GM04504 (cell line): ENCODE measurements at places on chromosomes 2 and 18.

- DNase-seq, result no peak
Measured at GRCh38 chr2:106812383-106812782, 73.6 kb downstream of the ST6GAL2 start.

DNA sequence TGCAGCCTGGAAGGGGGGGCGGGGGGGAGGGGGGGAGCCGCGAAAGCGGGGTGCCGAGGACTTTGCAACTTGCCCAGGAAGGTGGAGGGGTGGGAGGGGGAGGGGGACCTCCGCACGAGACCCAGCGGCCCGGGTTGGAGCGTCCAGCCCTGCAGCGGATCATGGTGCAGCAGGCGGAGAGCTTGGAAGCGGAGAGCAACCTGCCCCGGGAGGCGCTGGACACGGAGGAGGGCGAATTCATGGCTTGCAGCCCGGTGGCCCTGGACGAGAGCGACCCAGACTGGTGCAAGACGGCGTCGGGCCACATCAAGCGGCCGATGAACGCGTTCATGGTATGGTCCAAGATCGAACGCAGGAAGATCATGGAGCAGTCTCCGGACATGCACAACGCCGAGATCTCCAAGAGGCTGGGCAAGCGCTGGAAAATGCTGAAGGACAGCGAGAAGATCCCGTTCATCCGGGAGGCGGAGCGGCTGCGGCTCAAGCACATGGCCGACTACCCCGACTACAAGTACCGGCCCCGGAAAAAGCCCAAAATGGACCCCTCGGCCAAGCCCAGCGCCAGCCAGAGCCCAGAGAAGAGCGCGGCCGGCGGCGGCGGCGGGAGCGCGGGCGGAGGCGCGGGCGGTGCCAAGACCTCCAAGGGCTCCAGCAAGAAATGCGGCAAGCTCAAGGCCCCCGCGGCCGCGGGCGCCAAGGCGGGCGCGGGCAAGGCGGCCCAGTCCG is 540 bp downstream of the SOX11 start:
- no peak for DNase-seq

DNA sequence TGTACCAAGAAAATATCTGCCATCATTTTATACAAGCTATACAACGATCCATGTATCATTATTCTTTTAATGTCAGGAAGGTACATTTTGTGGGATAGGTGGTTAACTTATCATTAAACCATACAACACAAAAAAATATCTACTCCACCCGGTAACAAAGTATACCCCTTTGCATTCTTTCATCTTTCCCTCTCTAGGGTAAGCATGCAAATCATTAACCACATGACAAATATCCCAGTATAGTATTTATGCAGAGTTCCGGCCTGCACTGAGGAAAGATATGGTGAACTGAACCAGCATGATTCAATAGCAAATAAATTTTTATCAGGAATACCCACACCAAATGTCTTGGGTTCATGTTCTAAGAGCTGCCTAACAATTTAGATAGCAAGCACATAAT is 22.5 kb upstream of the SULT1C2 start:
- no peak for DNase-seq

DNA sequence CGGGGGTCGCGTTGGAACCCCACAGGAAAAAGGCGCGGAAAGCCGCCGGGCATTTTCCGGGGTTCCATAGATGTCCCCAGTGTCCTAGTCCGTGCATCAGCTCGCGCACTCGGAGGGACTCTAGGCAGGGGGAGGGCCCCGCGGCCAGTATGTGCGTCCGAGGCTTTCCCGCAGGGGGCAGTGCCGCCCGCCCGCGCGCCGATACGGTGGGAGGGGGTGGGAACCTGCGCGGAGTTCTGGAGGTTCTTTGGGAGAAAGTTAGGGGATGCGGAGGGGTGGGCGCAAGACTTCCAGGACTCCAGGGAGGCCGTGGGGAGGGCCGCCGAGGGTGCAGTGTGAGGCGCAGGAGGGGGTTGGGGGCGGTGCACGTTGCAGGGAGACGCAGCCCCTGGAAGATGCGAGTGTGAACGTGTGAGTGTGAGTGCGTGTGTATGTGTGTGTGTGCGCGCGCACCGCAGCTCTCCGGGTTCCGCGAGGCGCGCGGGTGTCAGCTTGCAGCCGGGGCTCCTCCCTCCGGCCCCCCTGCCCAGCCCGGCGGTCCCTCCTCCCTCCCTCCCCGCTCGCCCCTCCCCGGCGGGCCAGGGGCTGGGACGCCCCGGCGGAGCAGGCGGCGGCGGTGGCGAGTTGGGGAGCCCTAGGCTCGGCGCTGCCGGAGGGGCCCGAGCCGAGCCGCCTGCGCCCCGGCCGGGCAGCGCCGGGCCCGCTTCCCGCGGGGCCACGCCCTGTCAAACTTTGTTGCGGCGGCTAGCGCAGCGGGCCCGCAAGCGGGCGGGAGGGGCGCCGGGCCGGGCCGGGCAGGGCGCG is at the start of gene TCF7L1:
Gene TCF7L1 (plus strand): TSS at position 559 of the 804 bp plus-strand sequence. CDS start 293 bp downstream, outside the sequence.
- DNase-seq, result peak; percentile 71

DNA sequence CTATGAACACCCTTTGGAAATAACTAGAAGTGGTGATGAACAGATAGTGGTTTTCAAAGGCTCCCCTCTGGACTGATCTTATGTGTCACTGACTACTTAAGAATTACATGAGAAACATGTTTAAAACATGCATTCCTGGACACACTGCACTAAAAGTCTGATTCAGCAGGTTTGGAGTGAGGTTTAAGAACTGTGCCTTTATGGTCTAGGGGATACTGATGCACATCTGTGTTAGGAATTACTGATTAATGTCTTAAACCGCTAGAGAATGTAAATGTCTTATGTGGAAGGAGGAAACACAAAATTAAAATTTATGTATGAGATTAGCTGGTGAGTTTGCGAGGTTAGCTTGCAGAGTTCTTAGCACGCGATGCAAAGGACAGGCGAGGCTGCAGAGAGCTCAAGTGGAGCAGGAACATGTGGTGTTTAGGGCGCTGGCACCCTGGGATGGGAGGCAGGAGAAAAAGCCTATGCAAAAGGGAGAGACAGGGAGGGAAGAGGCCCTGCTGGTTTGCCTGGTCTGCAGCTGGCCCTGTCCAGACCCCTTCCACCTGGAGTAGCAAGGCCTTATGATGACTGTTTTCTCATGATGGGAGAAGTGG is 11.7 kb downstream of the SH3YL1 start:
- no peak for DNase-seq

- no peak for DNase-seq
Measured at GRCh38 chr18:68583685-68584084, 131.2 kb downstream of the TMX3 start.

DNA sequence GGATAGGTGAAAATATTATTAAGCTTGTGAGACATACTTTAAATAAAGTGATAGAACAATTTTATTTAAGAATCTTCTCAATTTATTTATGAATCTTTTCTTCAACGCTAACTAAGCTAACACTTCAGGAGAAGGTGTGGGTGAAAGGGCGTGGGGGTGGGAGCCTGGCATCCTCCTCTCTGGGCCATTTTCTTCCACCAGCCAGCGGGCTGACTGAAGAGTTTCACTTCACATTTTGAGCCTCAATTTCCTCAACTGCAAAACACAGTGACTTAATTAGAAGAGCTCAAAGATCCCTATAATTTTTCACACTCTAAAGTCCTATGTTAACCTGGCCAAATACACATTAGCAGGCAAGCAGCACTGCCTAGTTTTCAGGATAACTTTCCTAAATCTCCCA is 94.8 kb downstream of the FTCDNL1 start:
- no peak for DNase-seq

- DNase-seq, result no peak
Measured at GRCh38 chr18:7733642-7734041, 166.5 kb downstream of the PTPRM start.

DNA sequence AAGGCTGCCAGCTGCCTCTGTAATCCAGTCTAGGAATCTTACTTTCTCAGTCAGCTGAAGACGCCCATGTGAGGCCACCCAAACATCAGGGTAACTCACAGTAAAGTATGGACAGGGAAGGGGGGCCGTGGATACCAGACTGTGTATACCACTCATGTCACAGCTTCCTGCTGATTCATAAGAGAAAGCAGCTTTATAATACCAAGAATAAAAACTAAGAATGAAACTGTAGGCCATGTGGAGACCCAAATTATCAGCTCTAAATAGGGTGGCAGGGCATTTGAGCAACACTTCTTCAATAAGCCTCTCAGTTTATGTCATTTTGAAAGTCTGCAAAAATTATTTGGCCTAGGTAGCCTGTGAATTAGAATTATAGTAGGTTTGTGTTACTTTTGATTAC is 115.0 kb upstream of the CDCA7 start:
- DNase-seq, result no peak
